ENCODE measurements at places on chromosomes 1 and 21.

DNA sequence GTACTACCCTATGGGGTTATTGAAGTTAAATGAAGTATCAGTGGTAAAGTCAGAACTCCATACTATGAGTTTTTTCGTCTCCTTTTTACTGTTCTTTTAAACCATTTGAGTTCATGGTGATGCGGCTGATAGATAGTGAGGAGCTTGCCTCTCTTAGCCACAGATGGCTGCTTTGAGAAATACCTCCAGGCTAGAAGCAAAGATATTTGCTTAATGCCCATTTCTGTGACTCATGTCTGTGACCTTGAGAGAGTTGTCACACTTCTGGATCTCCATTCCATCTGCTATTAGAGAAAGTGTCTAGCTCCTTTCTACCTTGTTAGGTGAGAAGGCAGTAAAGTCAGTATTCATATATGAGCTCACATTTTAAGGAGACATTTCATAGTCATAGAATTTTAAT is 89.5 kb upstream of the PLXNA2 start:
- no peak for DNase-seq

DNA sequence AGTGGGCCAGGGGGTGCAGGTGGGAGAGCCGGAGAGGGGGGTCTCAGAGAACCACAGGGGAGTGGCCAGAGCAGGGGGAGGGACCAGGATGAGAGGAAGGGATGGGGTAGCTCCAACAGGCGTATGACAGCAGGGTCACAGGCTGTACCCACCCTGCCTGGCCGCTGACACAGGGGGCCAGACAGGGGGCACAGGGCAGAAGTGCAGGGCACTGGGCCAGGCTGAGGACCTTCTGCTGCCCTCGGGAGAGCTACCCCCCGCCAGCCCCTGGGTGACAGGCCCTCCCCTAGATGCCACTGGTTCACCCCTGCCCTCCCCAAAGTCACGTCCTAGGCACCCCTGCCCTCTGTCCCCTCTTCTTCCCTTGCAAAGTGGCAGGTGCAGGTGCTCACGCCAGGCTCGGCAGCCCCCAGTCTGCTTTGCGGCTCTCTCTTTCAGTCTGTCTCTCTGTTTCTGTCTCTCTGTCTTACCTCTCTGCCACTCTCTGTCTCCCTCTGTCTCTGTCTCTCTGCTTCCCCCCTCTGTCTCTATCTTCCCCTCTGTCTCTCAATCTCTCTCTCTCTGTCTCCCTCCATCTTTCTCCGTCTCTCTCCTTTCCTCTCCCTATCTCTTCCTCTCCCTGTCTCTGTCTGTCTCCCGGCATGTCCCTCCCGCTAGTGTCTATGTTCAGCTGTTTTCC is 48.5 kb downstream of the WNT9A start:
- no peak for DNase-seq

DNA sequence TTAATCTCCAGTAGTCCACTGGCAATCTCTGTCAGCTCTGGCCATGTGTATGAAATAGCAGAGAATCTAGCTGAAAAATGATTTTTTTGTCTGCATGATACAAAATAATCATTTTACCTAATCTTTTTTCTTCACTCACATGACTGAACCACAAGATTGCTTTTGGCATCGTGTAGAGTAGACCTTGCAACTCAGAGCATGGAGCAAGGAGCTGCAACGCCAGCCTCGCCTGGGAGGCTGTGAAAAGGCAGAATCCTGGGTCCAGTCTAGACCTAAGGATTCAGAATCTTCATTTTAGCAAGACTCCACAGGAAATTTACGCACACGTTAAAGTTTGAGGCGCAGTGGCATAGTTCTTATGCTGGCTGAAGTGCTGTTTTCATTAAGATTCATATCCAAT is 40.2 kb downstream of the TOMM20 start:
- DNase-seq, result no peak

GRCh38 chr21:45355573-45355972 is 49.4 kb upstream of the COL18A1 start:
- no peak for DNase-seq

- DNase-seq, result no peak
Measured at GRCh38 chr1:67441183-67441582, 11.0 kb upstream of the SERBP1 start.

DNA sequence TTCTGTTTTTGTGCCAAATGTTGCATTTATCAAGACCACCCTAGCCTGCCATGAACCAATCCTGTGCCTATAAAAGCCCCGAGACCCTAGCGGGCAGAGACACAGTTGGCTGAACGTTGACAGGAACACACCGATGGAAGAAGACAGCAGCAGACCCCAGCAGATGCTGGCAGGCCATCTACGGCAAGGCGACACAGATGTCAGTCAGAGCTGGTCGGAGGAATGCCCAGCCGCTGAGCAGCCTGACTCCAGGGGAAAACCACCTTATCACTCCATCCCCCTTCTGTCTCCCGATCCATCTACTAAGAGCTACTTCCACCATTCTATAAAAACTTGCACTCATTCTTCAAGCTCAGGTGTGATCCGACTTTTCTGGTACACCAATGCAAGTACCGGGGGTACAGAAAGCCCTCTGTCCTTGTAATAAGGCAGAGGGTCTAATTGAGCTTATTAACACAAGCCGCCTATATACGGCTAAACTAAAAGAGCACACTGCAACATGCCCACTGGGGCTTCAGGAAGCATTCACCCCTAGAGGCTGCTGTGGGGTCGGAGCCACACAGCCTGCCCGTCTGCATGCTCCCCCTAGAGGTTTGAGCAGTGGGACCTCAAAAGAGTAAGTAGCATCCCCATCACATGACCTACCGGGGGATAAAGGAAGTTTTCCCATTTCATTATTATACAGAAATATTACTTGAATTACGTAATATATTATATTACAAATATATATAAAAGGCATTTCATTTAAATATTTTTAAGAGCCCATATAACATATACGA is 1156.3 kb upstream of the B3GALT2 start:
- no peak for DNase-seq

GRCh38 chr1:229694053-229694693 is 68.1 kb downstream of the URB2 start:
- DNase-seq, result no peak

Measured in activated CD4-positive, alpha-beta T cell treated with anti-CD3 and anti-CD28 coated beads, Interleukin-2, amount 50 U/mL, for 24 hours (primary cell).